ENCODE measurements at places on chromosomes 6 and 20.

GRCh38 chr6:34053721-34054120 is 92.2 kb downstream of the GRM4 start:
- DNase-seq = no peak

GRCh38 chr6:10401632-10402223 is 13.1 kb downstream of the TFAP2A start:
- no peak for DNase-seq

DNA sequence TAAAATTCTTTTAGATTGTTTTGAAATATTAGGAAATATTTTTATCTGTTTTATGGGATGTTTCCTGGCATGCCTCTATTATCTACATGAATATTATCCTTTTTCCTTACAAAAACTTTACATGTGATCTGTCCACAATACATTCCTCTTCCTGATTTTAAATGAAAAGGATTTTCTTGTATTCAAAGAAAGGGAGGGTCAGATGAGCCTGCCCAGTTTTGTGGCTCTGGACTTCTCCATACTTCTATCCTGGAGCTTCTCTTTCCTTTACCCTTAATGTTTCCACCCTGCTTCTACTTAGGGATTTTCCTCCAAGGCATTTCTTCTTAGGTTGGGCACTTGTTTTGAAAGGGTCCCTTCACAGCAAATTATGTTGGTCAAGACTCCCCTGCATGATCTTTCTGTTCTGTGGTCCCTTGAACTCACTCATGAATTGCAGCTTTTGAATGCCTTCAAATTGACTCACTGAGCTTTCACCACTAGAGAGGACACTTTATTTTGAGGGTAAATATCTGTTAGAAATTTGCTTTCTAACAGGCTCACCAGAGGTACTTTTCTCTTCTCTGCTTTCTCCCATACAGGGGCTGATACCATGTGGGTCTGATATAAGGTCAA is 104.9 kb downstream of the CENPW start:
- DNase-seq = no peak

DNA sequence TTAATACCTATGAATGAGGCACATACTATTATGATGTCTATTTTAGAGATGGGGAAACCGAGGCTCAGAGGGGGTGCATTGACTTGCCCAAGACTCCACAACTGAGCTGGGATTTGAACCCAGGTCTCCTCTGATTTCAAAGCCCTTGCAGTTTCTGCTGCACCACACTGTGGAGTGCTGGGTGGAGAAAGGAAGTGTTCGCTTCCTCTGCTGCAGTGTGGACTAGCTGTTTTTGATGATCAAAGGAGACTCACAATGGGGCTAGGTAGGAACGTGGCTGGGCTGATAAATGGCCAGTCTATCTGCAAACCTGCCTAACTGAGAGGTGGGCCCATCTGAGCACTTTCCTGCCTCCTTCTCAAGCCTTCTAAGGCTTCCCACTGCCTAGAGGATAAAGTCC is 87.2 kb downstream of the CD40 start:
- no peak for DNase-seq

DNA sequence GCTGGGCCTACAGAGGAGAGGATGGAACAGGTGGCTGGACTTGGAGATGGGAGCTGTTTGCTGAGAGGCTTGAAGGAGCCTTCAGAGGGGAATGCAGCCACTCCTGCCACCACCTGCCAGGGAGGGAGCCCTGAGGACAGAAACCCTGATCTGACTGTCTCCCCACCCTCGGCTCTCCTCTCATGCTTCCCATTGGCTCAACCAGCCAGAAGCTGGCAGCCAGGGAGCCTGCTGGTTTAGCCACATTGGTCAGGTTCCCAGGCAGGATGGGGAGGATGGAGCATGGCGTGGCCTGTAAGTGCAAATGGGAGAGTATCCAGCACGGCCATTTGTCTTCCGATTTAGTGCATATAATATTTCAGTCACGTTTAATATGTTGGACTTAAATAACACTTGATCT is 12.8 kb downstream of the TREM1 start:
- no peak for DNase-seq

DNA sequence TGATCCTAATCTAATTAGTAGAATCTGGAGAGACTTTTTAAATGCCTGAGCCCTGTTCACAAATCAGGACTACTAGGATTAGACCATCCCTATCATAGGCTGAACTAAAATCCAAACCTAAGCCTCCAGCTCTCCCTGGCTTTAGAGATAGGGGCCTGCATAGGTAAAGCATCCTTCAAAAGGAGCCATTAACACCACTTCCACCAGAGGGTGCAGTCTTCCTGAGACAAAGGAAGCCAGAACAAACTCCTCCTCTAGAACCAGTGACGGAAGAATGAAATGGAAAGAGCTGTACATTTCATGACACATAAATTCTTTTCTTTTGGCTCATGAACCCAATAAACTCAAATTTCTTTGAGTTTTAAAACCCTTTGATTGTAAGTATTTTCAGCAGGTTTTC is 291.2 kb upstream of the ADGRB3 start:
- no peak for DNase-seq
